ENCODE measurements at places on chromosomes 12 and 14.

- H3K36me3 ChIP-seq = no peaks in the 10 kb centered on the region
- peak overlapping the region; percentile 31 for H3K27ac ChIP-seq
- DNase-seq = no peak
- peaks cover 27% of the 10 kb centered on the region for H3K4me1 ChIP-seq
- H3K4me3 ChIP-seq = peak overlapping the region; percentile 48
These were observed 41.1 kb upstream of the PCED1B start for GRCh38 chr12:47038270-47038748.

DNA sequence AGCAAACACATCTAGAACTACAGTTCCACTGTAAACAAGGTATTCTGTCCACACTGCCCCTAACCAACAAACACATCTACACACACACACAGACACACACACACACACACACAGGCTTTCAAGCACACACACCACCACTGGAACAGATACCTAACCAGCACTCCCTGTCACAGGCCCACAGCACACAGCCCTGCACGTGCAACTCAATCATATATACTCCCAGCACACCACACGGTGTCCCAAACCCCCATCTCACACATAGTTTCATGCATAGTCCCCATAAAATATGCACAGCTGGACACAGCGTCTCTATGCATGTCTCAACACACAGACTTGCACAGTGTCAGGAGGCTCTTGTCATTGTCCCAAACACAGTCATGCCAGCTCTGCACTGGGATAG is 27.6 kb downstream of the KRT8 start:
- H3K4me1 ChIP-seq = peaks cover 27% of the 10 kb centered on the region
- no peak for DNase-seq
- H3K27ac ChIP-seq = no peak overlapping the region
- H3K36me3 ChIP-seq = no peaks in the 10 kb centered on the region
- H3K4me3 ChIP-seq = no peak overlapping the region

- H3K4me3 ChIP-seq = no peak overlapping the region
- no peaks in the 10 kb centered on the region for H3K27me3 ChIP-seq
- DNase-seq = no peak
- H3K36me3 ChIP-seq = no peaks in the 10 kb centered on the region
These were observed 35.0 kb downstream of the PIK3C2G start for GRCh38 chr12:18296201-18296908.

DNA sequence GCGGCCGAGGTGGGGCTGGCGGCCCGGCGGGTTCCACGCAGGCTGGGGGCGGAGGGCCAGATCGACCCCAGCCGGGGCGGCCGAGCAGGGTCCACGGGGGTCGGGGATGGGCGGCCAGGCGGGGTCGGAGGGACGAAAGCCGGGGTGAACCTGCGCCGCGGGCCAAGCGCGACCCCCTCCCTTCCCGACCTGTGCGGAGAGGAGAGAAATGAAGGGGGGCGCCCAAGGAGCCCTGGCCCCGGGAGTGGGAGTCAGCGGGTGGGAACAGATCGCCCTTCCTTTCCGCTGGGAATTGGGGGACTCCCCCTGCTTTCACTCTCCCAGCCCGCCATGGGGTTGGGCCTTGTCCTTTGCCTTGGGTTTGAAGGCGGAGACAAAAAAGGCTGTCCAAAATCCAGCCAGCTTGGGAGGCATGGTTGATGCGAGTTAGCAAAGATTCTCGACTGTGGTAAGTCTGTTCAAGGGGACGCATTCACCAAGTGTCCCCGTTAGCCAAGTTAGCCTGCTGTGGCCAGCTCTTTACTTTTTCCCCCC is 559 bp upstream of the CKAP4 start:
- H3K4me3 ChIP-seq = peak overlapping the region; percentile 66
- peak overlapping the region; percentile 62 for H3K27ac ChIP-seq
- H3K4me1 ChIP-seq = peaks cover 16% of the 10 kb centered on the region
- H3K27me3 ChIP-seq = peaks cover 17% of the 10 kb centered on the region
- no peaks in the 10 kb centered on the region for H3K36me3 ChIP-seq

DNA sequence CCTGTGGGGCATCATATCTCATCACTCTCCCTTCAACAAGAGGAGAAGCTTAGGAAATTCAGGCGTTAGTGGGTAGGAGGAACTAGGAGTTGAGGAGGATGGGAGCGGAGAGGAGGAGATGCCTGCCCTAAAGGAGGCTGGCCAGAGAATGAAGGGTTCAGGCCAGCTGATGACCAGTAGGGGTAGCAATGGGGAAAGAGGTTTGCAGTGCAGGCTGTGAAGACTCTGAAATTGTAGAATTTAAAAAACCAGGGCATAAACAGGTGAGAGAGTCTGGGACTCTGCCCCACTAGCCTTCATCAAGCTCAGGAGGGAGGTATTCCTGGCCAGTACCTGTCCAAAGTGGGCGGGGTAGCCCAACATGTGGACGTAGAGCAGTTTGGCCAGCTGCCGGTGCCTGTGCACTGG is 809 bp downstream of the AP1G2 start:
- peaks cover 24% of the 10 kb centered on the region for H3K36me3 ChIP-seq
- no peak for DNase-seq
- H3K27ac ChIP-seq = peak overlapping the region; percentile 98
- peaks cover 8% of the 10 kb centered on the region for H3K27me3 ChIP-seq

- H3K27me3 ChIP-seq = peaks cover 23% of the 10 kb centered on the region
- no peak overlapping the region for H3K4me3 ChIP-seq
- H3K4me1 ChIP-seq = peaks cover 1% of the 10 kb centered on the region
- no peak overlapping the region for H3K27ac ChIP-seq
These were observed 31.3 kb downstream of the SERPINA11 start for GRCh38 chr14:94421316-94421715.

Measured in stimulated activated naive B cell treated with anti-CD40 and anti-IgM and Interleukin-4, amounts not matched to agents 10 μg/mL and 1 μg/mL and 100 μg/mL, for 72 hours (primary cell).